Progenitor cell of endocrine pancreas (in vitro differentiated cells): ENCODE measurements at places on chromosomes 5 and 9.

DNA sequence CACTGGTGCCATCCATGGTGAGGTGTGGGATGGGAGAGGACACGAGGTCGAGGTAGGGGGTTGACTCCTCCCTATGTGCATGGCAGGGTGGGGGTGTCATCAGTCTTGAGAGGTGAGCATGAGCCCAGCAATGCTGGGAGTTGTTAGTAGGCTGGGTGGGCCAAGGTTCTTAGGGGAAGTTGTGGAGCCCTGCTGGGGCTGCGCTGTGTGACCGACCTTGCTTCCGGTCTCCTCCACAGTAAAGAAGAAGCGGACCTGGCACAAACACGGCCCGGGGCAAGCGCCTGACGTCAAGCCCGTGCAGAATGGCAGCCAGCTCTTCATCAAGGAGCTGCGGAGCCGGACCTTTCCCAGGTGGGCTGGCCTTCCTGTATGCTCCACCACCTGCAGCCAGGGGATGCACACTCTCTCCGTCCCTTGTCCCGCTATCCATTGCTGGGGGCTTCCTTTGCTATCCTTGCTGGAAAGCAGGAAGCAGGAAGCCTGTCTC lies 59.8 kb downstream of the PHF2 start:
- H3K4me1 ChIP-seq = no peaks in the 10 kb centered on the region
- no peak overlapping the region for H3K27ac ChIP-seq
- H3K27me3 ChIP-seq = no peaks in the 10 kb centered on the region
- DNase-seq = no peak
- no peak overlapping the region for H3K4me3 ChIP-seq
- peaks cover 49% of the 10 kb centered on the region for H3K36me3 ChIP-seq

GRCh38 chr5:43232943-43233833 lies 41.2 kb downstream of the NIM1K start:
- no peaks in the 10 kb centered on the region for H3K27me3 ChIP-seq
- DNase-seq = no peak
- H3K4me1 ChIP-seq = no peaks in the 10 kb centered on the region
- no peaks in the 10 kb centered on the region for H3K36me3 ChIP-seq
- no peak overlapping the region for H3K27ac ChIP-seq

DNA sequence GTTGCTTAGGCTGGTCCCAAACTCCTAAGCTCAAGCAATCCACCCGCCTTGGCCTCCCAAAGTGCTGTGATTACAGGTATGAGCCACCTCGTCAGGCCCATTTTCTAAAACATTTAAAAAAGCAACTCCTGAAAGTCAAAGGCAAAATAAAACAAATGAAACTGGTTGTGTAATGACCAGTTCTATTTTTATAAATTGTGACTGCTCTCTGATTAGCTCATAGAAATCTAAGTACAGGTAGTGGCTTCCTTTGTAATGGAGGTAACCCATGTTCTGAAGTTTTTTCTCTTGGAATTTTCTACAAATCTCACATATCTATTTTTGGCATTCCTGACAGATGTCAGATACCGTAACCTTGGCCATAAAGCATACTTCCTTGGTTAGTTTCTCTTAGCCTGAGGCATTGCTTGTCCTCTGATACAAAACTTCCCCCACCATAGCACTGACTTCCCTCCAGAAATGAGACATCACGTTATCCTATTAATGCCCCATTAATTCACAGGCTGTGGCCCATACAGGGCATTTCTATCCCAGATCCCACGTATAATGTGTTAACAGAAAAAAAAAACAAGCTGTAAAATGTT lies 14.1 kb upstream of the AK3 start:
- H3K27ac ChIP-seq = no peak overlapping the region
- no peaks in the 10 kb centered on the region for H3K36me3 ChIP-seq
- H3K27me3 ChIP-seq = no peaks in the 10 kb centered on the region
- no peak for DNase-seq
- H3K4me3 ChIP-seq = no peak overlapping the region
- peaks cover 14% of the 10 kb centered on the region for H3K4me1 ChIP-seq

- no peak for DNase-seq
- H3K36me3 ChIP-seq = no peaks in the 10 kb centered on the region
- no peak overlapping the region for H3K27ac ChIP-seq
- peaks cover 11% of the 10 kb centered on the region for H3K4me1 ChIP-seq
- H3K4me3 ChIP-seq = no peak overlapping the region
These were observed 30.8 kb upstream of the SMAD5 start for GRCh38 chr5:136101884-136102283.

GRCh38 chr5:179475208-179475751 lies 75.1 kb upstream of the RUFY1 start:
- DNase-seq = no peak
- H3K27me3 ChIP-seq = no peaks in the 10 kb centered on the region
- no peak overlapping the region for H3K4me3 ChIP-seq
- H3K4me1 ChIP-seq = peaks cover 7% of the 10 kb centered on the region
- H3K27ac ChIP-seq = no peak overlapping the region
- H3K36me3 ChIP-seq = no peaks in the 10 kb centered on the region

DNA sequence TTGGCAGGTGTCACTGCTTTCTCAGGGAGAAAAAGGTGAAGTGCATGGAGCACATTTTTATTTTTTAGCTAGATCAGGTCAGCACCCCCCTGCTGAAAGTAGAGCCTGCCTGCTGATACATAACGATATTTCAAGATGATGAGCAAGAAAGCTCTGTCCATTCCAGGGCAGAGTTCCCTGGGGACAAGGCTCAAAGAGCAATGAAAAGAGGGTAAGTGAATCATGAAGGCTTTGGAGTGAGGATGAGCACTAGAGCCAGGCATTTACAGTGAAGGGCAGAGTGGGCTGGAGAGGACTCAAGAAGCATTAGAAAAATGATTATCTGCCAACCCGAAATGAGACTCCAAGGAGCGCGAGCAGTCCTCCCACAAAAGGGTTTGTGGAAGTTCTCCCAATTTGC lies 345.7 kb downstream of the TLE4 start:
- no peak overlapping the region for H3K4me3 ChIP-seq
- no peaks in the 10 kb centered on the region for H3K4me1 ChIP-seq
- no peaks in the 10 kb centered on the region for H3K36me3 ChIP-seq
- H3K27ac ChIP-seq = no peak overlapping the region
- H3K27me3 ChIP-seq = peaks cover 22% of the 10 kb centered on the region
- no peak for DNase-seq

DNA sequence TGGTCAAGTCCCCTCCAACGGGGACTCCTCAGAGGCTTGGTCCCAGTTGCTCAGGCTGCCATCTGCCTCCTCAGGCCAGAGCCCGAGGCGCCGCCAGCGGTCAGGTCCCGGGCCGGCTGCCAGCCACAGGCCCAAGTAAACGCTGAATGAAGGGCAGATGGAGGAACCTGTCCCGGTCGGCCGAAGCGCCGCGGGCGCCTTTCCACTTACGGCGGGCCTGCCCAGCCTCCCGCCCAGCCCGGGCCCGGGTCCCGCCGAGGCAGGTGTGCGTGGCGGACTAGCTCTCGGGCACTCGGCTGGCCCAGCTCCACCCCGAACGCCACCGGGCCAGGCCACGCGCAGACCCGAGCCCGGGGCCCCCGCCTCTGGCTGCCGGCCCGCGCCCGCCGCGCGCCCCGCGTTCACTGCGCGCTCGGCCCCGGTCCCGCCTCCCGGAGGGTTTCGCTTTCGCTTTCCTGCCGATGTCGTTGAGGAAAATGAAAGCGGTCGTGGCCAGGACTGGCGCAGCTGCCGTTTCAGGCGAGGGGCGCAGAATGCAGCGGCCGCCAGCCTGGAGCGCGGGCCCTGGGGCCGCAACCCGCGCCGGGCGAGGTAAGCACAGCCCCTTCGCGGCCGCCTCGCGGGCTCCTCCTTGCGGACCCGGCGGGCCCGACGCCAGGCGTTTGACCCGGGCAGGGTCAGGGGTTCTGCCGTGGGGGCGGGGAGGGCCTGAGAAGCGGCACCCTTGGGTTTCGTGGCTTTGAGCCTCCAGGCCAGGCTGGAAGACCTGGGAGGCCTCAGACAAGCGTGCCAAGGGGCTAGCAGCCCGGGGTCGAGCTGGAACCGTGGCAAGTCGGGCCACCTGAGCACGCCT lies 41.2 kb downstream of the SLC22A5 start:
- H3K27me3 ChIP-seq = peaks cover 9% of the 10 kb centered on the region
- DNase-seq = peak; percentile 84
- peaks cover 6% of the 10 kb centered on the region for H3K4me1 ChIP-seq
- peak overlapping the region; percentile 95 for H3K27ac ChIP-seq
- H3K36me3 ChIP-seq = no peaks in the 10 kb centered on the region

DNA sequence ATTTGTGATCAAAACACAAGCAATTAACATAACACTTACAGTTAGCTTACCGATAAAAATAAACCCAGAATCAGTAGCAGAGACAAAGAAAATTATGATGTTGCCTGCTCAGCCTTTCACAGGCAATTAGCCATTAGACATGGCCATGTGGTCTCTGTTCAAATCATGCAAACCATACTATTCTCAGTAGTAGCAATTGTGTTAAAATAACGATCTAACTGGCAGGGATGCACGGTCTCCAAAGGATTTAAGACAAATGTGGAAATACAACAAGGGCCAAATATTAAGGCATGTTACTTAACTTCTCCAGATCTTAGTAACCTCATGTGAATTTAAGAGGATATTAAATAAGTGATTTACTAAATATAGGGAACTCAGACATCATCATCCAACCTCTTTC lies 59.5 kb downstream of the PTBP3 start:
- no peaks in the 10 kb centered on the region for H3K27me3 ChIP-seq
- H3K4me1 ChIP-seq = peaks cover 11% of the 10 kb centered on the region
- peaks cover 5% of the 10 kb centered on the region for H3K36me3 ChIP-seq
- no peak overlapping the region for H3K4me3 ChIP-seq

- H3K27me3 ChIP-seq = no peaks in the 10 kb centered on the region
- no peak for DNase-seq
- H3K4me1 ChIP-seq = no peaks in the 10 kb centered on the region
- no peak overlapping the region for H3K4me3 ChIP-seq
These were observed 381.1 kb downstream of the ZNF608 start for GRCh38 chr5:124365361-124365801.

- H3K36me3 ChIP-seq = no peaks in the 10 kb centered on the region
- H3K27me3 ChIP-seq = no peaks in the 10 kb centered on the region
- H3K4me1 ChIP-seq = peaks cover 4% of the 10 kb centered on the region
- no peak overlapping the region for H3K4me3 ChIP-seq
These were observed 119.7 kb upstream of the SPATA31C2 start for GRCh38 chr9:88258024-88258423.

DNA sequence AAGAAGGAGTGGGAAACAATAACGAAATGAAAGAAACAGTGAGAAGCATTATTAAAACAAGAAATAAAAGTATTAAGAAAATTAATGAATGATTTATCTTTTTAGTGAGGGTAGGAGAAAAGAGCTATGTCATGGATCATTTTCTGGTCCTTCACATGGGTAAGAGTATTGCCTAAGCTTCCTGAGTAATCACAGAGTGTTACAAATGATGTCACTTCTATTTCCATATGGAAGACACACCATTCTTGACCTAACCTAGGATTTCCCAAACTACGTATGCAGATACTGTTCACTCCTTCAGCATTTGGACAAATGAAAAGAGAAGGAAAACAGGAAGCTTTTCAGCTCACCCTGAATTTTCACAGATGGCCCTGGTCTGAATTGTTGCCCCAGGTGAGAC lies 3.3 kb upstream of the TSLP start:
- no peaks in the 10 kb centered on the region for H3K36me3 ChIP-seq
- peaks cover 83% of the 10 kb centered on the region for H3K27me3 ChIP-seq
- no peak overlapping the region for H3K27ac ChIP-seq
- H3K4me3 ChIP-seq = no peak overlapping the region
- no peak for DNase-seq

DNA sequence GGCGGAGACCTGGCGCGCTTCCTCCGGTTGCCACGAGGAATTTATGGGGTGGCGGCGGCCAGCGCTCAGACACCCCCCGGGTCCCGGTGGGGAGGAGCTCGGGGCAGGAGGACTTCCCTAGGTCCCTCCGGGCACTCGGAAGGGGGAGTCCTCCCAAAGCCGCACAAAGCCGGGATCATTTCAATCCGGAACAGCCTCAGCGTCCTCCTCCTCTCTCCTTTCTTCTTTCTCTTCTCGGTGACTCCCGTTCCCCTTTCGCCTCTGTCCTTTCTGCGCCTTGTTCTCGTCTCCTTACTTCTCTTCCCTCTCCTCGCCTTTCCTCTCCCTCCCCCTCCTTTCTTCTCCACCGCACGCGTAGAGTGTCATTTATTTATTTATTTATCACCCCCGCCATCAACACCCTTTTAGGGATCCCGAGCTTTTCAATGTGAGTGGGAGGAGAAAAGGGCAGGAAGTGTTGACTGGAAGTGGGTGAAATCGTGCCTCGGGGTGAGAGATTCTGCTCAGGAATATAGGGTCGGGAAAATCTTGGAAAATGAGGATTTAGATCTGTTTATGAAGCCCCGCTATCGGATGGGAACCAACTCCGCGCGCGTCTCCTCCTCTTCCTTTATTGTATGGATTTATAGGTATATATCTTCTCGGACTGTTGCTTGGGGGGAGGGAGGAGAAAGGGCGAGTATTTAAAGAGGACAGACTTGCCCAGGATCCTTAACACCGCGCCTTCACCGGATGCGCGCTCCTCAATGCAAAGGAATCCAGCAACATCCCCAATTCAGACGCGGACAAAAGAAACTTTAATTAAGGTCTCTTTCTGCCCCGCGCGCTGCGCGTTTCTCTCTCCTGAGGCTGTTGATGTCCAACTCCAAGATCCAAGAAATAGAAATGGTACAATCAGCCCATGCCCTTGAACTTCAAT lies 2.0 kb upstream of the ZNF462 start:
- peak overlapping the region; percentile 98 for H3K4me3 ChIP-seq
- peaks cover 35% of the 10 kb centered on the region for H3K4me1 ChIP-seq
- H3K27ac ChIP-seq = peak overlapping the region; percentile 91

DNA sequence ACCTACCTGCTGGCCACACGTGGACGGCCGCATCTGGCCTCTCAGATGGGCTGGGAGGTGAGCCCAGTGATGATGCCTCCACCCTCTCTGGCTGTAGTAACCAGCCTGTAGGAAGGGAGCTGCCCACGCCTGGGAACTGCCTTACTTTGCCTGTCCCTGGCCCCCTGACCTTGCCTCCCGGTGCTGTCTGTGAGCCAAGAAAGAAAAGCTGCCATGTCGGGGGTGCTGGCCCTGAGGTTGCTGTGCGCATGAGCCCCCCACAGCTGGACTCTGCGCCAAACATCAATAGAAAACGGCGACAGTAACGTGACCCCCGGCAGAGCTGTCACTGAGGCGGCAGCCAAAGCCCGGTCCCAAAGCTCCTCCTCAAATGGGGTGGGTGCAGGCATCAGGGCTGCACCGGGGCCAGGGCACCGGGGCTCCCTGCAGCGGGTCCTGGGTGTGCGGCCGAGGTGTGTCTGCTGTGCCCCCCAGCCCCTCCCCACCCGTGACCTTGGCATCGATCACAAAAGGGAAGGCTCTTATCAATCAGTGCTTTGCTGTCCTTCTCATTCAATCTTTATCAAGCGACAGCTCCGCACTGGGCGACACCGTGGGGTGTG lies 15.3 kb upstream of the SLC9A3 start:
- peaks cover 39% of the 10 kb centered on the region for H3K27me3 ChIP-seq
- H3K27ac ChIP-seq = no peak overlapping the region
- peaks cover 18% of the 10 kb centered on the region for H3K4me1 ChIP-seq
- DNase-seq = no peak

- H3K36me3 ChIP-seq = no peaks in the 10 kb centered on the region
- peaks cover 18% of the 10 kb centered on the region for H3K4me1 ChIP-seq
- H3K27me3 ChIP-seq = peaks cover 50% of the 10 kb centered on the region
- H3K4me3 ChIP-seq = peak overlapping the region; percentile 83
- H3K27ac ChIP-seq = peak overlapping the region; percentile 85
These were observed 526 bp upstream of the STXBP1 start for GRCh38 chr9:127611603-127611898.

GRCh38 chr9:136590821-136591752 lies 45.2 kb upstream of the NOTCH1 start:
- no peak overlapping the region for H3K27ac ChIP-seq
- peaks cover 7% of the 10 kb centered on the region for H3K27me3 ChIP-seq
- no peak overlapping the region for H3K4me3 ChIP-seq
- no peak for DNase-seq
- H3K36me3 ChIP-seq = no peaks in the 10 kb centered on the region

GRCh38 chr9:2032234-2032633 lies 17.1 kb downstream of the SMARCA2 start:
- no peaks in the 10 kb centered on the region for H3K27me3 ChIP-seq
- H3K4me1 ChIP-seq = peaks cover 12% of the 10 kb centered on the region
- no peak overlapping the region for H3K4me3 ChIP-seq
- H3K36me3 ChIP-seq = peaks cover 10% of the 10 kb centered on the region
